ENCODE measurements at places on chromosomes 2 and 18.

GRCh38 chr2:190468814-190469569 lies 60.8 kb downstream of the MFSD6 start:
- DNase-seq: peak; percentile 45

GRCh38 chr2:46983065-46983801 lies 67.6 kb upstream of the MCFD2 start:
- peak; percentile 83 for DNase-seq

DNA sequence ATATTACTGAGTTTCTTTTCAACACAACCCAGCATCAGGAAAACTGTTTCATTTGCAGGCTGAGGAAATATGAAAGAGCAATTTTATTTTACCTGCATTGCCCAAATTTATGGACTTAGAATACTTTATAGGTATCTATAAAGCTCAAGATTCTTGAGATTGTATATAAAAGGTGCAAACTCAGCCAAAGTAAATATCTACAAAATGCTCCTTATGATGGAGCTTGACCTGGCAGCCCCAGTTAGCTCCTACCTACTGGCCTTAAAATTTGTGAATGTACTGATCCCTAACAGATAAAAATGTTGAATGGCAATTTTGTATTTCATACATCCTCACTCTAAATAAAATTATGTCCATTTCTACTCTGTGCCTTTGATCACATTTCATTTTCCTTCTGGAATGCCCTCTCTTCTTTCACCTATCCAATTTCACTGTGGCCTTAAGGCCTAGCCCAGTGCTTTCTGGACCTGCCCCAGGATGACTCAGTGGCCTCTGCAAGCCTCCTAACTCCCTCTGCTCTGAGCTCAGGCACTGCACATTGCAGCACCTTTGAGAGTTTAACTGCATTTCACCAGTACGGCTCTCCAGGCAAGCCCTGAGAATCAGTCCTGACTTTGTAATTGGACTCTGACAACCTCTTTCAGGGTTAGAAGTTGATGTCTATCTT lies 125.9 kb downstream of the ANTXR1 start:
- DNase-seq: no peak

- no peak for DNase-seq
Observed at GRCh38 chr2:50018921-50019320, 864.6 kb upstream of the FSHR start.

GRCh38 chr2:20930928-20931327 lies 108.0 kb upstream of the LDAH start:
- DNase-seq: no peak

- no peak for DNase-seq
Observed at GRCh38 chr2:195331966-195332365, 325.1 kb upstream of the SLC39A10 start.

DNA sequence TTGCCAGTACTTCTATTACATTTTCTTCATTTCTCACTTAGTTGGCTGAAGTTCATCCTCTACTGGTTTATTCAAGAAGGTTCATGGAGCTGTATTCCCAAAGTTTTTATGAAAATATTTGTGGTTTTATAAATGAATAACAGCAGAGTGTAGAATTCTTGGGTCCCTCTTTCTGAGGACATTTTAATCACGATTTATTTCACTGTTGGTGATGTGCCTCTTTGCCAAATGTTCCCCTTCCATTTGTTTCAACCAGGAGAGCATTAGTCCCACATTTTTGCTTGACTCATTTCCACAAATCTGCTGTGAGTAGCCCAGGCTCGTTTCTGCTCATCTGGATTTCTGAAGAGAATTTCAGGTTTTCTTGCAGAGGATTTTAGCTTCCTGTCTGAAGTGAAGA lies 20.8 kb downstream of the COPS7B start:
- no peak for DNase-seq

DNA sequence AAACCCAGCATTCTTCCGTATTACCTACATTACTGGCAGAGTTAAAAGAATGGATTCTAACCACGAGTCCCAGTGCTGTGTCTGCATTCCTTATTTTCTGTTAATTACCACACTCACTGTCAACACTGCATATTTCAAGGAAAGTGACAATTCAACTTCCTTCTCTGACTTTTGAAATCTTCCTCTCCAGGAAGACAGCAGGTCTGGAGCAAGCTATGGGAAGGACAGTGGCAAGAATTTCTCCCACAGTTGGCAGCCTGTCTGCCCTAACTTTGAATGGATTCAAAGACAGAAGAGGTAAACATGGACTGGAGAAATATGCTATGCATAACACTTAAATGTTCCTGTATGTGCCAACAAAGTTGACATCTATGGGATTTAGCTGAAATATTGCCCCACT lies 700.5 kb upstream of the CHAC2 start:
- no peak for DNase-seq

GRCh38 chr2:25073914-25074313 lies 32.0 kb downstream of the EFR3B start:
- no peak for DNase-seq

DNA sequence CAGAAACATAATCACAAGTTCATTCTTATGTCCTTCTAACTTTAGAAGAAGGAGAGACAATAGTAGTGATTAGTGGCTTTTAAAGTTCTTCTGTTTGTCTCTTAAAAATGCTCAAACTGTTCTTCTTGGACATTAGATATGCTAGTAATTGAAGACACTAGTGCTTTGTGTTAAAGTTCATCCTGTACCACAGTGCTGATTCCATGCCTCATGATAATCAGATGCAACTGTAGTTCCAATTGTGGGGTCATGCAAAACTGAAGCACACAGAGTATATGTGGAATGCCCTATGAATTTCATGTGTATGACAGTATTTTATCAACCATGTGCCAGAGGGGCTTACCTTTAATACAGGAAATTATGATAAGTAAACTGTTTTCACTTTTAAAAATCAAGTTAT lies 11.4 kb upstream of the KCNJ13 start:
- DNase-seq: no peak

DNA sequence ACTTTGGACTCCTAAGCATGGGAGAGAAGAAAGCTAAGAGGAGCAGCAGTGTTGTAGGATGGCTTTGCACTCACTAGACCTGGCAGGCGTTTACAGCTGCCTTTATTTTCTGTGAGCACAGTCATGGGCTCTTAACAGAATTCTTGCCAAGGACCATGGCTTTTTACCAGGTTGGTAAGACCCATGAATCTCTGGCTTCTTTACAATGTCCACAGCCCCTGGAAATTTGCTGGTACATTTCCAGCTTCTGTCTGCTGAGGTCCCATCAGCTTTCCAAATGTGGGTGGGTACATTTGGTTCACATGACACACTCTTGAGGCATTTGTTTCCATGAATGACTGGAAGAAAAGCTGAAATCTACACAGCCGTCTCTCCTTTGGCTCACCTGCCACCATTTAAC lies 162.7 kb downstream of the PPP1R1C start:
- no peak for DNase-seq

DNA sequence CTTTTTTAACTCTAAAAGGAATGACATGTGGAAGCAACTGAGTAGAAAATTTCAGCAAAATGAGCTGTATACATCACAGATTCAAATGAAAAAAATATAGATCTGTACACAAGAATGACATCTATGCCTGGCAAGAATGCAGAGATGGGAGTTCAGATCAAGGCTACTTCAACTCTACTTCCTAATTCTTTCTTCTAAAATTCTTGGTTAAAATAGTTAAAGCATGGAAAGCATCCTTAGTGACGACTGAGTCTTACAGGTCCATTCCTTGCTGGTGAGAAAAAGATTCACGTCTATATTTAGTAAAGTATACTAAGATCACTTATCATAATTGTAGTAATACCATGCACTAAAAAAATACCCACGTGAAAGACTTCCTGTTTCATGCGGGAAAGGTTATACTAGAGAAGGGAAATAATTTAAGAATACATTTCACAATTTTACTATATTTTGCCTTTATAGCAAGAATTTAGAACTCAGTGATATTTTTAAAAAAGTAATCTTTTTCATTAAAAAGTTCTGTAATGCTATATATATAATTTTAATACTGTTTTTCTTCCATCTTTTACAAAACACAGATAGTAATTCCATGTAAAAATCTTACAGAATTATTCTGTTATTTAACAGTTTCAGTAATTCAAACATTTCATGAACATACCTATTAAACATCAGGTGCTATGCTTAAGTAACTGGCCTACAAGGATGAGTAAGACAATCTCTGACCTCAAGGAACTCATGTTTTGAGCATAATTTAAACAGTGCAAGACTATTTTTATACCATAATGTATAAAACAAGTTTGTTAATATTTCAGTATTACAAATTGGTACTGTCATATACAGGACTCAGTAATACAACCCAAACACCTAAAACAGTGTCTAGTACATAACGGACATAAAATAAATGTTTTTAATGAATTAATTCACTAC lies 159.6 kb downstream of the BAZ2B start:
- DNase-seq: peak; percentile 67

DNA sequence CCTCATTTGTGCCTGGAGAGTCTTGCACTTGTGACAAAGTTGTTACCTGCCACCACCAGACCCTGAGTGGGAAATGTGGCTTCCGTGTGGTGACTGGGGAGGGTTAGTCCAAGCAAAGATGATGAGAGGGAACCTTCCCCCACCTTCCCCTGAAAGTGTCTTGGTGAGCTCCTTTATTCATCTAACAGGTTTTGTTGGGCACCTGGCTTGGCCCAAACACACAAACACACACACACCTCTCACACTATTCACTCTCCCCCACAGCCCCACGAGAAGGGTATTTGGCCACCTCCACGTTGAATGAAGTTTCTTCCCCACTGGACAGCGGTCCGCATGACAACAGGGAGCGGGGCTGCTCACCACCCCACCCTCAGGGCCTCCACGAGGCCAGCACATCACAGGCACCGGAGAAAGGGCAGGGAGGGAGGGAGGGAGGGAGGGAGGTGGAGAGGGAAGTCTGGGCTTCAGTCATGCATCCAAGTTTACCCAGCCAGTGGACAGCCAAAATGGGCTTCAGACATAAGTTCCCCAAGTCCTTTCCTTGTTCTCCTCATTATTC lies 1.4 kb downstream of the CIB4 start:
- DNase-seq: no peak

GRCh38 chr2:203669820-203670219 lies 36.6 kb upstream of the CD28 start:
- DNase-seq: no peak

DNA sequence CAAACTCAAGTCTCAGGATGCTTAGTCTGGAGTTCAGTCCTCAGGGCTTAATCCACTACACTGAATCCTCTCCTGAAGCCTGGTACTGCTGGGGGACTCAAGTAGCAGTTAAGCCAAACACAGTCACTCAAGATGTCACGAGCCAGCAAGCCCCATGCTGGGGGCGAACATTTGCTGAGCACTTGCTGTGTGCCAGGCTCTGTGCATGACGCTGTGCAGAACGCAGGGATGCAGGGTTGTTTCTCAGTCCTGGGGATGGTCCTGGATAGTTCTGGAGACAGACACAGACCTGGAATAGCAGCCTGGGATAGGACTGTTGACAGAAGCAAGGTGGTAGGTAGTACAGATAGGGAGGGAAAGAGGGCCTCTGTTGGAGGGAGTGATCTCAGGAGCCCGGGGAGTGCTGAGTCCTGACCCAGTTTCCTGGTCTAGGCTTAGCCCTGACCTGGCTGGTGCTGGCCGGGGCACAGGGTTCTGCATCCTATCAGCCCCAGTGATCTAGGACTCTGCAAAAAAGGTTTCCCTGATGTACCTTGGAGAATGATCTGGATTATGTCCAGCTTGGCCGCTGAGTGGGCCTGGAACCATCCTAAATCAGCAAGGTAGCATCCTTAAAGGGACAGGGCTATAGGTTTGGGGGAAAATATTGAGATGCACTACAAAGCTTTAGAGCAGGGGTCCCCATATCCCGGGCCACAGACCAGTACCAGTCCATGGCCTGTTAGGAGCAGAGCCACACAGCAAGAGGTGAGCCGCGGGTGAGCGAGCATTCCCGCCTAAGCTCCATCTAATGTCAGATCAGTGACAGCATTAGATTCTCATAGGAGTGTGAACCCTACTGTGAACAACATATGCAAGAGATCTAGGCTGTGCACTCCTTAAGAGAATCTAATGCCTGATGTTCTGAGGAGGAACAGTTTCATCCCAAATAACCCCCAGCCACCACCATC lies 54.7 kb upstream of the OTOF start:
- DNase-seq: no peak

- DNase-seq: no peak
Observed at GRCh38 chr18:13241083-13241892, 22.7 kb downstream of the LDLRAD4 start.

GRCh38 chr2:241574911-241575623 lies 16.5 kb downstream of the BOK start:
- no peak for DNase-seq

GRCh38 chr2:128475427-128476211 lies 157.0 kb upstream of the HS6ST1 start:
- no peak for DNase-seq

- no peak for DNase-seq
Observed at GRCh38 chr2:113675875-113676274, 48.8 kb downstream of the RABL2A start.

DNA sequence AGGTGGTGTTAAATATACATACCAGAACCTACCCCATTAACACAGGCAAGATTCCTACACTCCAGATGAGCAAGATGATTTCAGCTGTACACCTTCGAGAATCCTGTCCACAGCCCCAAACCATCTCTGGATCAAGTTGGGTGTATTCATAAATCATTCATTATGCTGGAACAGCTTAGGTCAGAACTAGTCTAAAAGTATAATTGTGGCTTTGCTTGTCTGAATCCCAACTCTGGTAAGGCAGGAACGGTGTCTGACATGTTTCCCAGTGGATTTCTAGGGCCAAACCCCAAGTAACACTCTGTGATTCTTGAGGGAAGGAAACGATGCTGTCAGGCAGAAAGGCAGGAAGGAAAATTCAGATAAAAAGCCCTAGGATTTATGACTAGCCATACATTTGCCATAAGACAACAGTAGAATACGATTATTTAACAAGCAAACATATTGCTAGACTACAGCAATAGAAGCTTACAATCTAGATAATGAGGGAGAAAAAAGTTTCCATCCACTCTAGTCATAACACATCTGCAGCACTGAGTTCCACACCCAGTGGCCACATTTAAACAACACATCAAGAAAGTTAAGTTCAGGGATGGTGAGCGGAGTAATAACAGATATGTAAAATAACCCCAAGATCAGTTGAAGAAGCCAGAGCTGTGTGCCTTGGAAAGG lies 444.8 kb downstream of the RND3 start:
- DNase-seq: no peak

- DNase-seq: peak; percentile 40
Observed at GRCh38 chr2:213246497-213247281, 37.6 kb upstream of the SPAG16 start.

DNA sequence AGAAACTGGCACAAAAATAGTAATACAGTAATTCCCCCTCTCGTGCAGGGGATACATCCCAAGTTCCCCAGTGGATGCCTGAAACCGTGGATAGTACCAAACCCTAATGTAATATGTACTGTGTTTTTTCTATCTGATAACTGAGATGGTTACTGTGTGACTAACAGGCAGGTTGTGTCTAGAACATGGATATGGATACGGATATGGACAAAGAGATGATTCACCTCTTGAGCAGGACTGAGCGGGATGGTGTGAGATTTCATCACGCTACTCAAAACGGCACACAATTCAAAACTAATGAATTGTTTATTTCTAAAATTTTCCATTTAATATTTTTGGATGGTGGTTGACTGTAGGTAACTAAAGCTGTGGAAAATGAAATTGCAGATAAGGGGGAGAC lies 3.4 kb downstream of the MBD1 start:
- no peak for DNase-seq

Measured in suppressor macrophage (primary cell).